HEK293T (cell line): ENCODE measurements at places on chromosomes 7 and 10.

- DNase-seq: no peak
Measured at GRCh38 chr7:69687739-69688433, 89.6 kb downstream of the AUTS2 start.

DNA sequence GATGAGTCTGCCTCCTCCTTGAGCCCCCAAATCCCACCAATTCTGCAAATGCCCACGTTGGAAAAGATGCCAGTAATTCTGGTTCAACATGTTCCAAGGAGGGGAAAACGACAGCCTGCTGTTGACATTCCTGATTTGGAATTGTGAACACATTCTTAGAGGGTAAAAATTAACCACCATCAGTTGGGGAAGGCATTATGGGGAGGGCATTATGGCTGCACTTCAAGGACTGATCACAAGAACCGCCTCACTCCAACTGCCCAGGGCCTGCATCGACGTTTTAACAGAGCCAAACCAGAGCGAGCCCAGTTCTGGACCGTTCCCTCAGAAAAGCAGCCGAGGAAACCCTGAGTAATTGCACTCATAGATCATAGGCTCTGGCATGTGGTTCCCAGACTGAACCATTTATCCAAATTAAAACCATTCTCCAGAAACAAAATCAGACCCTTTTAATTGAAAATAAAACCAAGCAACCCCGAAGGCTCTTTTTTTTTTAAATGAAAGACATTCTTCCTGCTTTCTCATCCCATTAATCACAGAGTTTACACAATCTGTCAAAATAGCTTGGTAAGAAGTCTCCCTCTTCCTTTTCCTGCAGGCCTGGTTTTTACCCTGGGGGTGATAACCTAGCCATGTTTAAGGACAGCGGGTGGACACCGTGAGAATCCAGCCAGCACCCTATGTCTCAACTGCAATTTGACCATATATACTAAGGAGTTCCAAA is 8.0 kb downstream of the TNS3 start:
- no peak for DNase-seq

DNA sequence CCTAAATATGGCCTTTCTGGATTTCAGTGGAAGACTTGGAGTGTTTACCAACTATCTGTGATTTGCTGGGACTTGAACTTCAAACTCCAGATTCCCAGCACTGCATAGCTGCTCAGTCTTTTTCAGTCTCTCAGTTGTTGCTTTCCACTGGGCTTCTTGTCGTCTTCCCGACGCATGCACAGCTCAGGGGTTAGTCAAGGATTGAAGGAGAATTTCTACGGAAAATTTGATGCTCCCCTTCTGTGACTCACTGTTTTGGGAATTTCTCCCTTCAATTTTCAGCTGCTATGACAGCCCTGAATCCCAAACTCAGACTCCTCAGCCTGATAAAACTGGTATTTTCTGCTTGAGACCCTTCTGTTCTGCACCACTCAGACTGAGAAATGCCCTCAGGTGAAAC is 91.7 kb downstream of the CYP26A1 start:
- no peak for DNase-seq

GRCh38 chr10:26479766-26480492 is 41.8 kb downstream of the APBB1IP start:
- no peak for DNase-seq

GRCh38 chr7:417625-417889 is 102.1 kb downstream of the PDGFA start:
- DNase-seq: no peak

DNA sequence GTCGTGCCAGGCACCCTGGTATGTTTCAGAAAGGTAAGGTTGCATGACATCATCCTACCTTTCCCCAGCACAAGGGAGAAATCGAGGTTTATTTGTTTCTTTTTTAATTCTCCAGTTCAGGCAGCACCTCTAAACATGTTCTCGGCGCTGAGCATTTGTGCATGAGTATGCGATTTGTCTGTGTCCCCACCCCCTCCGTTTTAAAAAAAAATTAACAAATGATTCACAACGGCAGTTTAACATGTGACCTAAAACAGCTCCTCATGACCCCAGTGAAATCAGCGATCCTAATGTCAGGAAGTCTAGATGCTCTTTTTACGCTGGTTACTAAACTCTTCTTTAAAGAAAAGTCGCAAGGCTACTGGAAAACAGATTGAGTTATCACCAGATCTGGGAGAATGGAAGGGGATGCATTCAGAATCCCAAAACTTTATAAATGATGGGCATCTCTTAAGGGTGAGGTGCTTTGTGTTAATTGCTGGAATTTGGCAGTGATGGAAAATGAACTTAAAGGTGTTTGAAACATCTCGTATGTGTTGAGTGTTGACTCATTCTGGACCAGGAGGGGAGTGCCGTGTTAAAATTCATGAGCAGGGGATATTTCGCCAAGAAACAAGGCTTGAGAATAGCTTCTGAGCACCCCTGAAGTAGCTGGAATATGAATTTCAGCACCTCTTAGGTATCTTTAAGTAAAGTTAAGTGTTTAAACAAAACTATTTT is 106.8 kb upstream of the PDCD4 start:
- no peak for DNase-seq
